ENCODE measurements at places on chromosomes 1 and 21.

DNA sequence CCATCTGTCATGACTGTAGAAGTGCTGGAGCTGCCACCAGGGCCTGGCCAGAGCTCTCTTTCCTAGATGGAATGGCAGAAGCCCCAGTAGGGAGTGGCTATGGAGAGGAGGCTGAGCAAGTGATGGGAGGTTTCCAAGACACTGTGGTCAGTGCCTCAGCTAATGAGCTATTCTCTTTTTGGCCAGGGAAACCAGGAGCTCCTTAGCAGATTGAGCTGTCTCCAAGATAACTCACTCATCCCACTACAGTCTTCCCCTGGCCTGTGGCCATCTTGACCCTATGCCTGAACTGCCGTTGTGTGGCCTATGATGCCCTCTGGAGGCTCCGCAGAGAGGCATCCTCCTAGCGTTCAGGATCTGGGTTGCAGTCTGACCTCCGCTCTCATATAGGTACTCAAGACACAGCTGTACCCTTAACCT is 60.5 kb downstream of the ERI3 start:
- no peak for DNase-seq

GRCh38 chr1:29094433-29094832 is 29.3 kb downstream of the TMEM200B start:
- DNase-seq, result no peak

- no peak for DNase-seq
Measured at GRCh38 chr1:8629241-8630091, 188.0 kb downstream of the RERE start.

- no peak for DNase-seq
Measured at GRCh38 chr1:195934817-195935553, 673.3 kb downstream of the KCNT2 start.

DNA sequence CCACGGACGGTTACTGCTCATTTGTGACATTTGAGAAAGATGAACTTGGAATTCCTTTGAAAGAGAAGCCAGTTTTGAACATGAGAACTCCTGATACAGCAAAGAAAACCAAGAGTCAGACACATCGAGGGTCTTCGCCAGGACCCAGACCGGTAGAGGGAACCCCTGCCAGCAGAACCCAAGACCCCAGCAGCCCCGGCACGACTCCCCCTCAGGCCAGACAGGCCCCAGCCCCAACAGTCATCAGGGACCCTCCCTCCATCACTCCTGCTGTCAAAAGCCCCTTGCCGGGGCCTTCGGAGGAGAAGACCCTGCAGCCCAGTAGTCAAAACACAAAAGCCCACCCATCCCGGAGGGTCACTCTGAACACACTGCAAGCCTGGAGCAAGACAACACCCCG is 27.7 kb downstream of the CHAF1B start:
- DNase-seq, result no peak
